ENCODE measurements at places on chromosomes 7 and 10. TPM values are rescaled to one million over a fixed set of nuclear protein-coding genes. Genes with fewer than 3 reads are reported as not detected.

The IL6 gene
- not detected for total RNA-seq

GRCh38 chr10:33520223-33520622 is 185.8 kb upstream of the NRP1 start:
- DNase-seq, result no peak

The TMEM270 gene
- not detected for total RNA-seq

The KCP gene
- 2.8 TPM for total RNA-seq

GRCh38 chr10:5942474-5942873 is 34.9 kb downstream of the IL15RA start:
- DNase-seq, result no peak

- DNase-seq, result no peak
Measured at GRCh38 chr7:131845573-131846314, 289.3 kb upstream of the PODXL start.

DNA sequence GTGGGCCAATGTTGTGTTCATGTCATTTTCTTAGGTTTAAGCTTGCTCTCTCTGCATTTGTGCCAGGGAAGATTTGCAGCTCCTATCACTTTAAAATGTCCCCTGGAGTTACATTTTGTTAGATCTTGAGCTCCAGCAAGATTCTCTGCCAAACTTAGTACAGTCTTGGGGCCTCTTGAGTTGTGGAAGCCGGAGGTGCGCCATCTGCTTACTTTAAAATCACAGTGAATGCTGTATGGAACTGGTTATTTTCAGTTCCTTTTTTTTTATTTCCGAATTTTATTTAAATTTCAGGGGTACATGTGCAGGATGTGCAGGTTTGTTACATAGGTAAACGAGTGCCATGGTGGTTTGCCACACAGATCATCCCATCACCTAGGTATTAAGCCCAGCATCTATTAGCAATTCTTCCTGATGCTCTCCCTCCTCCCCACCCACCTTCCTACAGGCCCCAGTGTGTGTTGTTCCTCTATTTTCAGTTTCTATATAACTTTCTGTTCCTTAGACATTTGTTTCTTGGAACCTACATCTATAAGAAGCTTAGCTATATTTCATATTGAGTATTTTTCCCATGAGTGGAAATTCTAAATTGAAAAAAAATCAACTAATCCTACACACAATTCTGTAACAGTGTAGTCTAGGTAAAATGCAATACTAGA is 114.4 kb upstream of the CREB5 start:
- no peak for DNase-seq

The TRRAP gene
- total RNA-seq, result 12.2 TPM

DNA sequence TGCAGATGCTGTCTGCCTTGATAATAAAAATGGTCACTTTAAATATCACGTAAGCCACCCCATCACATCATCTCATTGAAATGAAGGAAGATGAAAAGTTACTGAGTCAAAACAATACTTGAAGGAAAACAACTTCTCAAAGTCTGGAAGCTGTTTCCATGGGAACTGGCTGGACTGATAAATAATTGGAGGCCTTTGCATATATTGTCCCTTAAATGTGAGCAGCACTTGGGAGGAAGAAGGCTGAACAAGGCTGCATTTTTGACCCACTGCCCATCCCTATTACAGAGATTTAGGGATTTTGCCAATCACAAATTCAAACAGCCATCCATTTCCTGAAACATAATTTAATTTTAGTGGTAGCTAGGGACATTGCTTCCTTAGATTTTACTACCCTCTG is 18.2 kb upstream of the MAGI2 start:
- no peak for DNase-seq

GRCh38 chr7:149466364-149466763 is 5.5 kb upstream of the ZNF777 start:
- no peak for DNase-seq

- no peak for DNase-seq
Measured at GRCh38 chr7:99465421-99465768, 572 bp downstream of the ATP5MF start.

The OPN4 gene
- total RNA-seq, result not detected

DNA sequence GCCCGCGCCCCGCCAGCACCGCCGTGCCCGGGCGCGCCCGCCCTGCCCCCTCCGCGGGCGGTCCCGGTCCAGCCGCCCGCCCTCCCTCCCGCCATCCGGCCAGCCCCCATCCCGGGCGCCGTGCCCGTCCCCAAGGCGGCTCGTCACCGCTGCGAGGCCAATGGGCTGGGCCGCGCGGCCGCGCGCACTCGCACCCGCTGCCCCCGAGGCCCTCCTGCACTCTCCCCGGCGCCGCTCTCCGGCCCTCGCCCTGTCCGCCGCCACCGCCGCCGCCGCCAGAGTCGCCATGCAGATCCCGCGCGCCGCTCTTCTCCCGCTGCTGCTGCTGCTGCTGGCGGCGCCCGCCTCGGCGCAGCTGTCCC is at the start of gene HTRA1:
Gene HTRA1 (plus strand): TSS at position 187 of the 362 bp plus-strand sequence. CDS start 100 bp downstream, at position 287.
- DNase-seq, result no peak

The ATG9B gene
- total RNA-seq, result 0.34 TPM

- DNase-seq, result no peak
Measured at GRCh38 chr10:10780746-10781145, 236.9 kb upstream of the CELF2 start.

GRCh38 chr7:107846324-107846723 is 43.3 kb upstream of the SLC26A3 start:
- DNase-seq, result no peak

The TEX36 gene
- not detected for total RNA-seq

DNA sequence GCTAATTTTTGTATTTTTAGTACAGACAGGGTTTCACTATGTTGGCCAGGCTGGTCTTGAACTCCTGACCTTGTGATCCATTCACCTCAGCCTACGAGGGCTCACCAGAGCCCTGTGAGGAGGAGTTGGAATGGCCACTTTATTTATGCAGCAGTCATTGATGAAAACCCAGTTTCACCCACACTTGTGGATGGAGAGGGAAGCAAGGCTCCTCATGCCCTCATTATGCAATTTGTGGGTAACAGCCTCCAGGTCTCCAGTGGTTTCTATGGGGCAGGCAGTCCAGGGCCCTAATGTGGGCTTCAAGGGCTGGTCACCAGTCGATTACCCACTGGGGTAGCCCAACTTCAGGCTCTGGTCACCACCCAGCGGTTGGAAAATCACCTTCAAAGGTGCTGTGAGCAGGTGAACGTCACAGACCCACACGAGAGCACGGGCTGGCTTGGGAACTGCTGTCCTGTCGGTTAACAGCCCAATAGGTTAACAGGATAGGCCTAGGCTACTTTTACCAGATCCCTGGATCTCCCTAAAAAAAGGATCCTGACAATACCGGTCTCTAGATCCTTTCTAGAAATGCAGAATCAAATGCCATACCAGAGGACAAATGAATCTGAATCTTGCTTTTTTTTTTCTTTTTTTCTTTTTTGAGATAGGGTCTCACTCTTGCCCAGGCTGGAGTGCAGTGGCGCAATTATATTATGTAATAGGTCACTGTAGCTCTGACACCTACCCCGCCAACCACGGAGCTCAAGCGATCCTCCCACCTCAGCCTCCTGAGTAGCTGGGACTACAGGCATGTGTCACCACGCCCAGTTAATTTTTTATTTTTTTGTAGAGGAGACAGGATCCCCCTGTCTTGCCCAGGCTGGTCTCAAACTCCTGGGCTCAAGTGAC is 97.8 kb downstream of the SLC37A3 start:
- DNase-seq, result no peak

DNA sequence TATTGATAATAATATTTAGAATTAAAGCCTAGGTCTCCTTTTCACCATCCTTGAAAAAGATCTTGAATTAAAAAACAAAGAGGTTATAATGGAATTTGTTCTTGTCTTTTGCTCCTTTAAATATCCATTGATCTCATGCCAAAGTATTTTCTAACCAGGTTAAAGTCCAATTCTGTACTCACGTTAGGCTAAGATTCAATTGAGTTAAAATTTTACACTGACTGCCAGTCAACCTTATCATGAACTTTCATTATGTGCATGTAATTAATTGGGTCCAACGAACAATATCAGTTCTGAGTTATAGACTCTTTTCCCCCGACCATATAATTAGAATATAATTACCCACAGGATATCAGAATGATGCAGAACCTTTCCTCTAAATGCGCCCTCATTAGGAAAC is 266.6 kb downstream of the DGKB start:
- DNase-seq, result no peak

The GJD4 gene
- not detected for total RNA-seq

GRCh38 chr7:84144935-84145334 is 49.7 kb downstream of the SEMA3A start:
- DNase-seq, result no peak

DNA sequence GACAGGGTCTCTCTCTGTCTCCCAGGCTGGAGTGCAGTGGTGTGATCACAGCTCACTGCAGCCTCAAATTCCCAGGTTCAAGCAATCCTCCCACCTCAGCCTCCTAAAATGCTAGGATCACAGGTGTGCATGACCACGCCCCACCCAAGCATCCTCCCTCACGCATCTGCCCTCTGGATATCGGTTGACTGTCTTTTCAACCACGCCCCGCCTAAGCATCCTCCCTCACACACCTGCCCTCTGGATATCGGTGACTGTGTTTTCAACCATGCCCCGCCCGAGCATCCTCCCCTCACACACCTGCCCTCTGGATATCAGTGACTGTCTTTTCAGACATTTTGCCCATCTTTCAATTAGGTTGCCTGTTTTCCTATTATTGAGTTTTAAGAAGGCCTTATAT is 140.5 kb downstream of the MAD1L1 start:
- no peak for DNase-seq

The RELN gene
- total RNA-seq, result not detected

- DNase-seq, result no peak
Measured at GRCh38 chr10:129788215-129788614, 175.9 kb downstream of the EBF3 start.

The TFR2 gene
- 1.7 TPM for total RNA-seq

Measured in G401 (cell line).